T1000 (cell line): ENCODE measurements at places on chromosomes 6 and 20.

GRCh38 chr6:101230866-101231265, 162.6 kb upstream of the GRIK2 start:
- DNase-seq = no peak

- DNase-seq = no peak
These were observed 64.8 kb downstream of the SNX9 start for GRCh38 chr6:157887892-157888291.

- no peak for DNase-seq
These were observed 22.5 kb downstream of the SULF2 start for GRCh38 chr20:47762699-47763268.

DNA sequence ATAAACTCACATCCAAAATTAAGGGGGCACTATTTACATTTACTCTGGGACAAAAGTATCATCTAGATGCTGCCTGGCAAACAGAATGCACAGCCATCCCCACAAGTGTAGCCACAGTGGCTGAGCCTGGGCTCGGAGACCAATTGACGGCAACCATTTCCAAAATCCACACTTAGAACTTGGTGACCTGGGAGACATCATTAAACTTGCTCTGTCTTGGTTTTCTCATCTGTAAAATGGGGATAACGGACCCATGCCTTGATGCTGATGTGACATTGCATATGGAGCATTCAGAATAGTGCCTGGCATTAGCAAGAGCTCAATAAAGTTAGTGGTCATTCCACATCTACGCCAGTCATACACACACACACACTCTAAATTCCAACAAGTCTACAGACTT, 140.0 kb upstream of the NUP153 start:
- no peak for DNase-seq

GRCh38 chr20:59786801-59787537, 146.5 kb downstream of the SYCP2 start:
- DNase-seq = no peak

DNA sequence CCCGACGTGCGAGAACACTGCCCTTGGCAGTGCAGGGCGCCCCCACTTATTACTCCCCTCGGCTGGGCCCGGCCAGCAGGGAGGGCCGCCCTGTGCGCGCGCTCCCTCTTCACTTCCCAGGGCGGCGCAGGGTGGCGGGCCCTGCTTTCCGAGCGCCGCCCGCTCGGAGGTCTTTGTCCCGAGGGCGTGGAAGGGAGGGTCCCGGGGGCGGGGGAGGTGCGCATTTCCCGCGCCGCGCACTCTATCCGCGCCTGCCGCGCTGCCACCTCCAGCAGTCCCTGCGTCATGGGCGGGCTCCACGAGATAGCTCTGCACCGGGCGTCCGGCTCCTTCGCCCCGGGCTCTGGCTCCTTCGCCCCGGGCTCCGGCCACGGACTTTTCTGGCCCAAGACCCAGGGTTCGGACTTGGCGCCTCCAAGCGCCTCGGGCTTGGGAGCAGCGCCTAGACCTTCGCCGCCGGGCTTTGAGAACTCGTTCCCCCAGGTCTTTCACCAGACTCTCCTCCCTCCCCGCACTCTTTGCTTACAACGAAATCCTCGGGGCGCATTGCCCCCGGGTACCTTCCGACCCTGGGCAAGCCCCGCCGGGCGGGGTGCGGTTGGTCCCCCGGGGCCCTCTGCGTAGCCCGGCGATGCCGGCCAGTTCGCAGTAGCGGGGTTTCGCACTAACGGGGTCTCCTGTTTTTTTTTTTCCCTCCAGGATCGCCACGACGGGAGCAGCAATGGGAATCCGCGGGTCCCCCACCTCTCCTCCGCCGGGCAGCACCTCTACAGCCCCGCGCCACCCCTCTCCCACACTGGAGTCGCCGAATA, 1.6 kb downstream of the TFAP2C start:
- peak; percentile 71 for DNase-seq

DNA sequence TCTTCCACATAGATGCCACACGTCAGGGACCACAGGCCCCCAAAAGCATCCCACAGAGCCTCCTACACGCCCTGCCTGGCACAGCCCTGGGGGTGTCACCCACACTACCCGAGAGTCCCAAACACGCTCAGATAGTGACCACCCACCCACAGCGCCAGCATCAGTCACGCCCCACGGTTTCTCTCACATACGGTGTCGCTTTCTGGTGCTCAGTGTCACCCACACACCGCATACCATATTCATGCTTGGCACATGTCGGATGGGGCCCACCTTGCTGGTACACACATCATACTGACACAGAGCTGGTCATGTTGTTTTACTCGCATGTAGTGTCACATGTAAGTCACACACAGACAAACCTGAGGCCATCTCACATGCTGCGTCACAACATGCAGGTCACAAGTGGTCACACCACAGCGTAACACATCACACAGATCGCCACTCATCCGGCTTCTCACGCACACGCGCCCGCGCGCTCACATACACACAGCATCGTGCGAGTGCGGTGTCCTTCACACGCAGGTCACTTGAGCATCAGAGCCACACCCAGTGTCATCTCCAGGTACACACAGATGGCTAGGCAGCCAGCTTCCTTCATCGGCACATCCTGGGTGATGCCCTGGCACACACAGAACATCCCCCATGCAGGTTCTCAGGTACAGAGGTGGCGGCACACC, 3.4 kb downstream of the TEAD3 start:
- DNase-seq = no peak

- no peak for DNase-seq
These were observed 360.6 kb upstream of the RUNX2 start for GRCh38 chr6:44967481-44967880.

DNA sequence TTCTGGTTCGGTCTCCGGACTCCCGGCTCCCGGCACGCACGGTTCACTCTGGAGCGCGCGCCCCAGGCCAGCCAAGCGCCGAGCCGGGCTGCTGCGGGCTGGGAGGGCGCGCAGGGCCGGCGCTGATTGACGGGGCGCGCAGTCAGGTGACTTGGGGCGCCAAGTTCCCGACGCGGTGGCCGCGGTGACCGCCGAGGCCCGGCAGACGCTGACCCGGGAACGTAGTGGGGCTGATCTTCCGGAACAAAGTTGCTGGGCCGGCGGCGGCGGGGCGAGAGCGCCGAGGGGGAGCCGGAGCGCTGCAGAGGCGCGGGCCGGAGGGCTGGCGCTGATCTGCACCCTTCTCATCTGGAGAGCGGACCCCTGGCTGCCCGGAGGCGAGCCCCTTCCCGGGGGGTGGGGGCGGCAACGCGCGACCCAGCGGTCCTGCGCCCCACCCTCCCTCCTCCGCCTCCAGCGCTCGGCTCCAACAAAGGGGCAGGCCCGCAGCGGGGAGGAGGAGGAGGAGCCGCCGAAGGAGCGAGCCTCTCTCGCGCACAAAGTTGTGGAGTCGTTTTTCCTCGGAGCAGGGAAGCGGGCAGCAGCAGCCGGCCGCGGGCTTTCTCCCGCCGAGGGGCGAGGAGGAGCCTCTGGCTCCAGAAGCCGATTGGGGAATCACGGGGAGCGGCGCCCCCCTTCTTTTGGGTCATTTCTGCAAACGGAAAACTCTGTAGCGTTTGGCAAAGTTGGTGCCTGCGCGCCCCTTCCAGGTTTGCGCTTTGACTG, at the start of gene UTRN:
TSS of gene UTRN (plus strand) at position 553 of the 765 bp plus-strand sequence. CDS start 6,494 bp downstream, outside the sequence.
- DNase-seq = peak; percentile 60

DNA sequence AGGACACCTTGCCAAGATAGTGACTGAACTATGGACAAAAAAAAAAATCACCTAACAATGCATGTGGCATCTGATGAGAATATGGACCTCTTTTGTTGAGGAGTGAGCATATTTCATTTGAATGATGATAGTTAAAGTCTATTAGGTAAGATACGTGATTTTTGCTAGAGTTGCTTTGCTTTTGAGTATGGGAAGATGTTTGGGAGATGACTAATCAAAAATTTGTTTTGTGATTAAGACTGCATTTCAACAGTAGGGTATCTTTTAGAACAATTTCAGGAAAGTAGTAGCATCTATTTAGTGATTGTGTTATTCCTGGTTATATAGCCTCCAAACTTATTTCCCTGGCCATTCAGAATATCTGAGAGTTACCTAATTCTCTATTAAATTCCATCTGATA, 878.6 kb upstream of the CITED2 start:
- DNase-seq = no peak

GRCh38 chr20:39289831-39290230, 327.7 kb downstream of the DHX35 start:
- DNase-seq = no peak

- no peak for DNase-seq
These were observed 80.7 kb upstream of the MYLIP start for GRCh38 chr6:16048221-16048620.
